ENCODE measurements at places on chromosomes 11 and 22.

DNA sequence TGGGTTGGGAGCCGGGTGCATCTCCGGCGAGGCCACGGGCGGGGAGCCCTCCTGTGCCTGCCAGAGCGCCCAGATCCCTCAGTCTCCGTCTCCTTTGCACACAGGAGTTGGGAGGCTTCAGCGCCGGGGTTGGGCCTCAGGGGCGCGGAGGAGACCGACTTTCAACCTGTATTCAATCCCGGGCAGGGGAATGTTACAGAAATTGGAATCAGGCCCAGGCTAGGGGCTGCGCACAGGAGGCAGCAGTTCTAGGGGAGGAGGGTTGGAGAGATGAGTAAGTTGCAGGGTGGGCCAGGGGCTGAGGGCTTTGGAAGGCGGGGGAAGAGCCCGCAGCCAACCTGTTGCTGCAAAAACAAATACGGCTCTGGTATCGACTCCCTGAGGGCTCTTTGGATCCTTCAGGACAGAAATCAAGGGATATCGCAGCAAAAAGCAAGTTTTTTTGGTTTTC lies 640 bp upstream of the KCNA4 start:
- DNase-seq = no peak

DNA sequence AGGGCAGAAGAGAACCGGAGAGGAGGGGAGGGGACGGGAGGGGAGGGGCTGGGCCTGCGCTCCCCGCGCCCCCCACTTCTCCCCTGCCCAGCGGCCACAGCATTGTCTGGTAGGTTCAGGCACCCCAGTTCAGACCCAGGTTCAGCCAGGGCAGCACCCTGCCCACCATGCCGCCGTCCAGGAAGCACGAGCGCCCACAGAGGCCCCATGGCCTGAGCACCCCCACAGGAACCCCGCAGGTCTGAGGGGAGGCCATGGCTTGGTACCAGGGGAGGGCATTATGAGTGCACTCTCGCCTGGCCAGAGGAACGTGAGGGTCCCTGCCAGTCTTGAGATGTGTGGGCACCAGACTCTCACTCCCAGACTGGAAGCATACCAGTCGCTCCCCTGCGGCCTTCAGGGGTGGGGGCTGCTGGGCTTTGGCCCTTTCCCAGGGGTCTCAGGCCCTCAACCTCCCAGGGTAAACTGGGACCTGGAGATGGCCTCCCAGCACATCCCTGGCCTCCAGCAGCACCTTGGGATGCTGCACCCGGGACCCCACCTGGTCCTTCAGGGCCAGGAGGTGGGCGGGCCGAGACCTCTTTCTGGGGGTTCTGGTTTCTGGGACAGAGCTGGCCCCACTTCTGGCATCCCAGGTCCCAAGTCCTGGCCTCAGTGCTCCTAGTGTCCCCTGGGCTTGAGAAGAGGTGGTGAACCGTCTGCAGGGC lies 597 bp upstream of the PLXNB2 start:
- DNase-seq = no peak

- peak; percentile 5 for DNase-seq
These were observed 388.0 kb downstream of the DYNC2H1 start for GRCh38 chr11:103497268-103497667.

DNA sequence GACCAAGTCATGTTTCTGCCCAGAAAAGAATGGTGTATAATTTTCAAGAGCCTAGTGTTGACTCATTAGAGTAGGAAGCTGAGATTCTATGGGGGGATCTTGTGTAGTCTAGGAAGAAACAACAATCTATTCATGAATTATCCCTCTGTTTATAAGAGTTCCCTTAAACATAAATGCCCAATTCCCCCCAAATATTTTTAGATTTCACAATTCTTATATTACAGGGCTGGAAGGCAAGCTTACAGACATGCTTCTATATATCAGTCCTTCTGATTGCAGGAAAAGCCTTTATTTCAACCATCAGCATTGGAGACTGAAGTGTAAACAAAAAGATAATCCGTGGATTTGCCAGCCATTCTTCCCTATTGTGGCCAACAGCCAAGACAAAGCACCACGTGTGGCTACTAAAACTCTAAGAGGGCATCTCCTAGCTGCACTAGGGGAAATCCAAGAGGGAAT lies 71.4 kb downstream of the NAT10 start:
- peak; percentile 33 for DNase-seq

DNA sequence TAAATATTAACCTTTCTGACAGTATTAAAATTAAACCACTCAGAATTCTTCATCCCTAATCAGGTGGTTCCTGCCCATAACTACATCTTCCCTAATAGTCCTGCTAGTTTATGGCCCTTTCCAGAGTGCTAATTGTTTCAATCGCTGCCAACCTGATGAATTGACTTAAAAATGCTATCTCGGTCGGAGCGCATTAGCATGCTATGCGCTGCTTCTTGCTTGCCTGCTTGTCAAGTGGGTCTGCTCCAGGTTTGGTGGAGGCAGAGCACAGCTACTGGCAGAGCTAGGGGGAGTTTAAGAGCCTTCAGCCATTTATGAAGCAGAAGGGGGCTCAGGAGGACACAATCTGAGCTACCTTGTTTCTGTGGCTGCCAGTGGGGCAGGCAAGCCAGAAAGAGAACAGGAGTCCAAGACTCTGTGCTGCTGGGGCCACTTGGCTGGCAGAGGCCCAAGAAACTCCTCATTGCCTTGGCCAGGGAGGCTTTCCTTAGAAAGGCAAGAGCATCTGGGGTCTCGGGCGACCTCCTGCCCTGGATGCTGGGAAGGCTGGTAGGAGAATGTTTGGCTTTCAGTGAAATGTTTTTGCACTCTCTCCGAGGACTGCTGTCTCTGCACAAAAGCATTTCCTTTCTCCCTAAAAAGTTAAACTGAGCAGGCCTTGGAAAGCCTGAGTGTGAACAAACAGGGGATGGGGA lies 62.1 kb upstream of the PHOX2A start:
- peak; percentile 53 for DNase-seq

DNA sequence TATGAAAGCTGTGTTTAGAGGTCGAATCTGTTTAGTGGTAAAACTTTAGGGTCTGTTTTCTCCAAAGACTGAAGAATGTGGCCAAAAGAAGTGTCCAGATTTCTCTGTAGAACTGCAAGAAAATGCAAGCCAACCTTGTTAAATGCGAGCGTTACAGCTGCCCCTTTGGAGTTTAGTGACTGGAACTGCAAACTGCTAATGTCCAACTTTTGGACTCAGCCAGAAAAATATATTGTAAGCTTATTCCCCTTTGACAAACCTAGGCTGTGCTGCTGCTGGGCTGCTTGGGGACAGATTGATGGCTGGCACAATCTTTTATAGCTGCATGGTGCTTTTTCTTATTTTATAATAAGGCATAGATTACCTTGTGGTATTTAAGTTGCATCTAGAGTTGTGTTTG lies 3.9 kb downstream of the TEAD1 start:
- DNase-seq = no peak

GRCh38 chr11:118746988-118747585 lies 43.9 kb downstream of the DDX6 start:
- DNase-seq = no peak

DNA sequence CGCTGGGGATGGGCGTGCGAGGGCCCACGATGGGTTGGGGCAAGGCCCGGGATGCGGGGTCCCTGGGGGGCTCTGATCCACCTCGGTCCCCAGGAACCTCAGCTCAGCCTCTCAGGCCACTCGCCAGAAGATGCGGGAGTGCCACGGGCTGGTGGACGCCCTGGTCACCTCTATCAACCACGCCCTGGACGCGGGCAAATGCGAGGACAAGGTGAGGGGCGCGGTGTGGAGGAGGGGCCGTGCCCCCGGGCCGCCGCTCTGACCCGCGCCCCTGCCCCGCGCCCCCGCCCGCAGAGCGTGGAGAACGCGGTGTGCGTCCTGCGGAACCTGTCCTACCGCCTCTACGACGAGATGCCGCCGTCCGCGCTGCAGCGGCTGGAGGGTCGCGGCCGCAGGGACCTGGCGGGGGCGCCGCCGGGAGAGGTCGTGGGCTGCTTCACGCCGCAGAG lies 6.3 kb downstream of the PKP3 start:
- no peak for DNase-seq

DNA sequence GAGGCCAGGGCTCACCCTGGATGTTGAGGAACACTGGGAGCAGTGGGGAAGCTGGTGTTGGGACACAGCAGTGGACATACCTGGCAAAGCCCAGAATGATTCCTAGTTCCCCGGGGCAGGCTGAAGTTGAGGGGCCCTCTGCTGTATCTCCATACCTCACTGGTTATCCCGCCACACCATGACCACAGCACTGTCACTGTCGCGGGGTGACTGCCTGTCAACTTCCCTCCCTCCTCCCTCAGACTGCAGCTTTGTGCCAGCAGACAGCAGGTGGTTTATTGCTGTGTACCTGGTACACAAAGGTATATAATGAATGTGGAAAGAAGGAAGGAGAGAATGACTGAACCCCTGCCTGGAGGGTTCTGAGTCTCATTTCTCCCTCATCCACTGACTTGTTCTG lies 318.7 kb downstream of the TMEM135 start:
- no peak for DNase-seq

DNA sequence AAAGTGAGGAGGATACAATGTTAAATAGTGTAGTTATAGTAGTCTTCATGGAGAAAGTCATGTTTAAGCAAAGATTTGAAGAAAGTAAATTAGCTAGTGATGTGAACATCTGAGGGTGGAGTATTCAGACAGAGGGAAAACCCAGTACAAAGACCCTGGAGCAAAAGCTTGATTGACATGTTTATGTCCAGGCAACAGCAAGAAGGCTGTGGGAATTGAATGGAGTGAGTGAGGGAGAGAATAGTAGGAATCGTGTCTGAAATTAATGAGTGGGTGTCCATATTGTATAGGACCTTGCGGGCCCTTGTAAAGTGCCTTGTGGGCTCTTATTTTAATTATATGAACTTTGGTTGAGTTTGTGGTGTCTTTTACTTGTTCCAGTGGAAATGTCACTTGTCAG lies 424.1 kb upstream of the KIRREL3 start:
- peak; percentile 26 for DNase-seq

DNA sequence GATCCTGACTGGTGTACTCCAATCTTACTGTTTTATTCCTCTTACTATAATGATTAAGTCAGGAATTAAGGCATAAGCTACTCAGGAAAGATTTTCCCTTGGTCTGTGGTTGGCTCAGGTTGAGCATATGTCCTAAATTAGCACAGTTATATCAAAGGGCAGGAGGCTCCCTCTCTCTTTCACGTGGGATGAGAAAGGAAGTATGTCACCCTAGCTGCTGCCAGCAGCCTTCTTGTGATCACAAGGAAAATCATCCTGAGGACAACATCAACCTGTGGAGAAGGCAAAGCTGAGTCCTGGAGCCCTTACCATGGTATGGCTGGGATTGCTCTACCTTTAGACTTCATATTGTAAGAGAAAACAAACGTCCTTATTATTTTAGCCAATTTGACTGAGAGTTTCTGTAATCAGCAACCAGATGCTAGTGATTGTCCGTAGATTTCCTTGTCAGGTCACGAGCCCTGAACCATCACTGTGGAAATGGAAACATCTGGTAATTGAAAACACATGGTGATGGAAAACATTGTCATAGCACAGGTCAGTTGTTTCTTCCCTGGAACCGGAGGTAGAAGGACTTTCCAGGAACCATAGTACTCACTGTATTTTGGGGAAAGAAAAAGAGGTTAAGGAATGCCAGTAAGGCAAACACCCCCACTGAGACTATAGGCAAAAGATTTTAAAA lies 40.6 kb upstream of the DEUP1 start:
- DNase-seq = no peak

GRCh38 chr22:48021991-48022401 lies 1259.5 kb downstream of the TBC1D22A start:
- no peak for DNase-seq

- DNase-seq = no peak
These were observed 49.8 kb upstream of the CYP2D6 start for GRCh38 chr22:42180349-42180842.

DNA sequence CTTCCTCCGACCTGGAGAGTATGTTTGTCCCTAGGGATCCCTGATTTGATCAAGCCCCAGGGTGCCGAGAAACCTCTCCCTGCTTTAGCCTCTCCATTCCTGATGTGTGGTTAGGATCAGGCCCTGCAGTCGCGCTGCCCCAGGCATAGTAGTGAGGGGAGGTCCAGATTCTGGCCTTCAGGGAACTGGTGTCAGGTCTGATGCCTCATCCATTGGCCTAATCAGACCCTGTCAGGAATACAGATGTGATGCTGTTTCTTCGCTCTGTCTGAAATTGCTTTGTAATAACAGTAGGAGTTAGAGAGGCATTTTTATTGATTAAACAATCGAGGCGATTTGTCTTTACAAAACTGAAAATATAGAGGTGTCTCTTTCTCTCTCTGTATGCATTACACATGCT lies 75.2 kb downstream of the GRIK4 start:
- no peak for DNase-seq

DNA sequence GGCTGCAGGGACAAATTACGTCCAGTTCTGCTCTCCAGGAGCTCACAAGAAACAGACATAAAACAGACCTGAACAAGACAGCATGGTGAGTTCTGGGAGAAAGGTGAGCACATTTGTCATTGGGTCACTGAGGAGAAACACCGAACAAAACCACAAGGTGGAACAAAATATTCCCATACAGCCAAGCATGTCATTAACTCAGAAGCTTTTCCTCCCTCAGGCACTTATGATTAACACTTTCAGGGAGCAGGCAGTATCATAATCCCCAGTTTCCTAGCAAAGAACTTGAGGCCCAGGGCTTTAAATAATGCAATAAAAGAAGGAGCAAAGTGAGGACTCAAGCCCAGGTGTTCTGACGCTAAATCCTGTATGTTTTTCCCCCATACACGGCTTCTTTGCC lies 43.0 kb downstream of the P4HA3 start:
- DNase-seq = no peak

GRCh38 chr22:42931421-42932196 lies 74.5 kb upstream of the ARFGAP3 start:
- peak; percentile 66 for DNase-seq

GRCh38 chr11:8925711-8926110 lies 7.0 kb downstream of the C11orf16 start:
- DNase-seq = no peak

DNA sequence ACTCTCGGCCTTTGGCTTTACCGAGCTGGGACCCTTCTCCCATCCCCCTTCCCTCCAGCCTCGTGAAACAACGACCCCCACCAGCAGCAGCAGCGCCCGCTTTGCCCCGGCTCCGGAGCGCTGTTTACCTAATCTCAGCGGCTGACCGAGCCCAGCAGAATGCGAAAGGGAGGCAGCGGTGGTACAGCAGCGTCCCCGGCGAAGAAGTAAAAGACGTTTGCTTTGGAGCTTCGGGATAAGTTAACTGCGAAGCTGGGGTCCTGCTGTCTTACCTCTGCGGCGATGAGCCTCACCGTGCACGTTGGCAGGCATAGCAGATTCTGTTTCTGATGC lies 2.0 kb upstream of the LARGE1 start:
- DNase-seq = peak; percentile 75

GRCh38 chr11:103317118-103317517 lies 207.9 kb downstream of the DYNC2H1 start:
- DNase-seq = no peak

GRCh38 chr11:65300621-65301275 lies 13.9 kb upstream of the CDC42EP2 start:
- no peak for DNase-seq

DNA sequence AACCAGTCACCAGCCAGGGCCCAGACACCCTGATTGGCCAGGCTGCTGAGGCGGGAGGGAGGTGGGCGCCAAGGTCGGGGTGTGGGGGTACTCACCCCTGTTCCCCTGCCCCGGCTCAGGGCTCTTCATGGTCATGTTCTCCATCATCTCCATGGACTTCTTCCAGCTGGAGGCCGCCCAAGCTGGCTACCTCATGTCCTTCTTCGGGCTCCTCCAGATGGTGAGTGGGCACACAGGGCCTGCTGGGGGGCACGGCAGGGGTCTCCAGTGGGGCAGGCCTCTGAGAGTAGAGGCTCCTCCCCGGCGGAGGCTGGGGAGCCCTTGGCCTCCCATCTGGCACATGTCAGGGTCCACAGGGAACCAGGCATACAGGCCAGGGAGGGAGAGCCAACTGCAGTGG lies 10.0 kb downstream of the PHLDA2 start:
- DNase-seq = no peak

- DNase-seq = no peak
These were observed 35.0 kb upstream of the MRGPRX1 start for GRCh38 chr11:18974192-18974591.

All from brain (organoid and tissue), 16 donors.